ENCODE measurements at places on chromosomes 4 and X.

GRCh38 chrX:151000861-151001331, 17.8 kb downstream of the HMGB3 start:
- DNase-seq, result no peak

- peak; percentile 22 for DNase-seq
Observed at GRCh38 chrX:132119283-132119682, 8.5 kb downstream of the FRMD7 start.

DNA sequence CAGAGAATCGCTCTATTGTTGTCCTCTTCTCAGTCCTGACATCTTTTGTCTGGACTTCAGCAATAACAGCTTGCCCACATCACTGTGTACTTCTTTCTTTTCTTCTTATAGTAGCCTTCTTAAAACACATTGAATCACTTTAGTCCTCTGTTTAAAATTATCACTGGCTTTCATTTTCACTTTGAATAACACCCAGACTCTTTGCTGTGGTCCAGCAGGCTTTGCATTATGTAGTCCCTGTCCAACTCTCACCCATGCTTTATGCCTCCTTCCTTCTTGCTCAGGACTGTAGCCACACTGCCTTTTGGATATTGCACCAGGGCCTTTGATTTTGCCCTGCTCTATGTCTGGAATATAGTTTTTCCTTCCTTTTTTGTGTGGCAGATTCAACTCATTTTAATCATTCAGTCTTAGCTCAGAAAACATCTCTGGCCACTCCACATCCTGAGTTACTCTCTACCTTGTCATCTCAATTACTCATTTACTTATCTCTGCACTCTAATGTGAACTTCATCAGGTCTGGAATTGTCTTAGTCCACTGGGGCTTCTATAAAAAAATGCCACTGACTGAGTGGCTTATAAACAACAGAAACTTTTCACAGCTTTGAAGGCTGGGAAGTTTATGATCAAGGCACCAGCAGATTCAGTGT, 168.2 kb downstream of the C4orf33 start:
- DNase-seq, result no peak

DNA sequence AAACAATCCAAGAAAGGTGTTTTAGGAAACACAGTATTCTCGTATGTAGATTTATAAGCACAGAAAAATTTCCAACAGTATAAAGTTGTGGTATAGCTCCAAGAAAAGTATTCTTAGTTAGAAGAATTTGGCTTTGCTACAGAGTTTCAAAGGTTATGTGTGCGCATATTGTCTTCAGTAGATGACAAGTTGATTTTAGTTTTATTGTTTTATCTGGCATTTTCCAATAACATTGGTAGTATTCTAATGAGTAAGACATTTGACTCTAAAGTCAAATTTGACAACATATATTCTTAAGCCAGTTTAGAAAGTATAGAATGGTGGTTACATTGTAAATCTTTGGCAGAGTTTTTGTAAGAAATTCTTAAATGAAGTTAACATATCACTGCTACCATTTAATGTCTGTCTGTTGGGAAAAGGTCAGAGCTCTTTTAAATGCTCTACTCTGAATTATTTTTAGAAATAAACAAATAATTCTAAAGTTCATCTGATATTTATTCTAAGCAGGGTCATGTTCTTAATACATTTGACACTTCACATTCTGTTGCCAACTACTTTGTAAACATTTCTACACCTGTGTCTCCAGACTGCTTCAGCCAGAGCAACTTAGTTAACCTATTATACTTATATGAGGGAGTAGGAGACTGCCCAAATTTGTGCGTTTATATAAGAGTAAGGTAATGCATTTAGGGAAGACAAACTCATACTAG, 30.0 kb downstream of the CLCN3 start:
- no peak for DNase-seq

DNA sequence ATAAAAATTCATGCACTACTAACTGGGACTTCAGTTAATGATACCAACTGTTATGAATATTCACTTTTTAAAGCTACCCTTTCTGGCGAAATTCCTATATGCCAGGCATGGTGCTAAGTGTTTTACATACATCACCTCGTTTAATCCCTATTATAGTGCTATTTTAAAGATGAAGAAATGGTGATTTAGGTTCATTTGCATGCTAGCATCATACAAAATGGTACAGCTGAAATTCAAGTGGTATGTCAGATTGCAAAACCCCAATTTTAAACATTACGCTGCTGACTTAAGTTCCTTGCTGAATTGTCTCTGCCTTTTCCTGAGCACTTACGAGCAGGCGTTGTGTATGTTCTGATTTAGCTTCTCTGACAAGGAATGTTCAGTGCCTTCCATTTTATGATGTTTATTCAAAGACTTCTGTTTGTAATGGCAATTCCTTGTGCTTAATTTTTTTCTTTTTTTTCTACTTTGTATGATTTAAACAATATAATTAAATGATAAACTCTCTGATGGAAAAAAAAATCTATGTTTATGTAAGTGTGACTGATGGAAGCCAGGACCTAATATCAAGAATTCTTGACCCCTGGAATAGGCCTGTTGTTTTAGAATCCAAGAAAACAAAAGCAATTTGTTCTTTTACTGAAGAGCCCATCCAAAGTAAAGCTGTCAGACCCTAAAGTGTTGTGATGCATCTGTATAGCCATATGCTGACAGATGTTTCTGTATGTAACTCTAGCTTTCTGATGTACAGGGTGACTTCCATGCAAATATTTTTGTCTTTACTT, 148.1 kb downstream of the PCDH7 start:
- DNase-seq, result no peak

GRCh38 chrX:50643525-50644137, 170.4 kb downstream of the SHROOM4 start:
- no peak for DNase-seq

- DNase-seq, result no peak
Observed at GRCh38 chr4:75555294-75556164, at the start of gene ODAPH. ODAPH (plus strand) TSS chr4:75556066; CDS start chr4:75556083, 17 bp downstream.

GRCh38 chr4:148017801-148018200, 285.9 kb downstream of the ARHGAP10 start:
- DNase-seq, result no peak

DNA sequence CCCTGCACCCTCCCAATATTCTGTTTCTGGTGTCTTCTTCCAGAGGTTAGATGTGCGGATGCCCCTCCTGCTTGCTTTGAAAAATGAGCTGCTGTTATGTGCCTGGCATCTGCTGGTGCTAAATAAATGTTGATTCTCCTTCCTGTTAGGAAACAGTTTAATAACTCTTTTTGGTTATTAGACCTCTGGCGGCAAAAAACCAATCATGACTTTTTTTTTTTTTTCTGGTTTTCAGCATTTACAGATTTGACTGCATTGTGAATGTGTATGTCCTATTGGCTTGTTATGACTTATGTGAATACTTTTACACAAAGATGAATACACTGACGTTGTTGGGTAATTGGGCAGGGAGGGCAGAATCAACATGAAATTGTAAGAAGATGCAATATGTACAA, 13.6 kb upstream of the TMEM156 start:
- DNase-seq, result no peak
